ENCODE measurements at places on chromosomes 5 and 9.

DNA sequence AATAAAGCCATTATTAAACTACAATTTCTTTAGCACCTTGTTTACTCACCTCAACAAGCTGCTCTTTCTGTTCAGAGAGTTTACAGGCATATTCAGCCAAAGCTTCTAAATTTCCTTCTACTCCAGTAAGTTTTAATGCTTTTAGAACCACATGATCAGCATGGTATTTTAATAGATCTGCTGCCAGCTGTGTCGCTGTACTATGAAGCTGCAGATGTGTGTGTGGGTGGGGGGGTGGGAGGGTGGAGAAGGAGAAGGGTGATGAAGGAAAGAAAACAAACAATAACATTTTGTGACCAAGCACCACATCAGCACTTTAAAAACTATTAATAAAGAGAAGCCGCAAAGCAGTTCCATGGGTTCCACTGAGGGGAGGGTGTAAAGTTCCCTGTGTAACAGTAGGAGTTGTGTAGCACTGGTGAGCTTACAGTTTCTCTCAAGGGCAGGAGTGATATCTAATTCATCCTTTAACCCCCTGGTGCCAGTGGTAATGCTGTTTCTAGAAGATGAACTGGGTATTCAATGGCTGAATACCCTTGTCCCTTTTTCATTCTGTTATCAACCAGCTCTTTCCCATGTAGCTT, 38.5 kb downstream of the ABITRAM start:
- no peak for DNase-seq

- DNase-seq: no peak
Measured at GRCh38 chr5:148070621-148071020, 6.8 kb downstream of the SPINK5 start.

- DNase-seq: no peak
Measured at GRCh38 chr9:126144603-126145456, 181.8 kb upstream of the MVB12B start.

DNA sequence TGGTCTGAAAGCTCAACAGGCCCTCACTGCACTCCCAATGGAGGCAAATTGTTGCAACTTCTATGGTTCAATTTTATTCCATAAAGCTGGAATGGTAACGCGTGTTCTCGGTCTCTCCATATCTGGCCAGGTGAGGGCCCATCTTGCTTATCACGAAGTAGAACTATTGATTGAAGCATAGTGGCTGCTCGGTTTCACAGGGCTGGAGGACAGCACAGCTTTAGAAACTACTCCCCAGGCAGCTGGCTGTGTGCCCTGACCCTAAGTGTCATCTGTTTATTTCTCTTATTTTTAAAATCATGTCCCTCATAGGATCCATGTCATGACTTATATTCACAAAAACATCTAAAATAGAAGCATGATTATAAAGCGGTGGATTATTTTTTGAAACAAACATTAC, 223.4 kb downstream of the NPR3 start:
- no peak for DNase-seq

- DNase-seq: no peak
Measured at GRCh38 chr9:27563738-27564430, 9.4 kb downstream of the C9orf72 start.

GRCh38 chr5:64506567-64507263, 900 bp downstream of the RGS7BP start:
- no peak for DNase-seq

- no peak for DNase-seq
Measured at GRCh38 chr9:16112116-16112515, 559.3 kb downstream of the CCDC171 start.

DNA sequence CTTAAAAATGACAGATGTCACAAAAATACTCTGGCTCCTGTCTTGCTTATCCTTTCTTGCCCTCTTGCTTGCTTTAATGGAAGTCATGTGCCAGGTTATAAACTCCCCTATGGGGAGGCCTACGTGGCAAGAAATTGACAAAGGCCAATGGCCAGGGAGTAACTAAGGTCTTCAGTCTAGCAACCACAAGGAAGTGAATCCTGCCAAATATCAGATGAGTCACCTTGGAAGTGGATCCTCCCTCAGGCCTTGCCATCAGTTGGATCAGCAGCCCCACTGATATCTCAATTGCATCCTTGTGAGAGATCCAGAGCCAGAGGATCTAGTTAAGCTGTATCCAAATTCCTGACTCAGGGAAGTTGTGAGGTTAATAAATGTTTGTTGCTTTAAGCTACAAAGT, 82.8 kb downstream of the CAAP1 start:
- no peak for DNase-seq
